ENCODE measurements at places on chromosomes 7 and 10.

- DNase-seq: no peak
Observed at GRCh38 chr10:61313460-61313859, 139.7 kb downstream of the TMEM26 start.

GRCh38 chr7:36659172-36659516 is 65.2 kb downstream of the AOAH start:
- DNase-seq: no peak

DNA sequence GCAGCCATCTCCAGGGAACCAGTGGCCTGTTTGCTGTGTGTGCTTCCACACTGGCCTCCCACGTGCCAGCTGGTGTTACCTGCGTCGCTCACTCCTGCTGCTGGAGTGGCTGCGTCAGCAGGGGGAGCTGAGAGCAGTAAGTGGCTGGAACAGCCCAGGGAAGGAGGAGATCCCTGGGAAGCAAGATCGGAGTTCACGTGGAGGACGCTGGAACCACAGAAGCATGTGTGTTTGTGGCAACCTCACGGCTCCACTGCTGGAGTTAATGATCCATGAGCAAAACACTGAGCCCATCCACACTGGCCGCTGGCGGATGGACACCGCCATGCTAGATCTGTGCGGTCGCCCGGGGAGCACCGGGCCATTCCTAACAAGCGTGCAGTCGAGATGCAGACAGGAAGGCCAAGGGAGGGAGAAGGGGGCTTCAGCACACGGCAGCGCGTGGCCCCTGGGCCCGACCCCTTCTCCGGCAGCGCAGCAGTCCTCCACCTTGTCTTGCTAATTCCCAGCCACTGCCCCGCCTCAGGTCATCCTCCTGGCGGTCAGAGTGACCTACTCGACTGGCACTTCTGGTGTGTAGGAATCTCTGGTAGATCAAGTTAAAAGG is 68.5 kb upstream of the EEPD1 start:
- no peak for DNase-seq

- DNase-seq: no peak
Observed at GRCh38 chr7:2983586-2983985, 60.1 kb downstream of the CARD11 start.

GRCh38 chr7:138449580-138449979 is 10.5 kb upstream of the TRIM24 start:
- no peak for DNase-seq

- peak; percentile 37 for DNase-seq
Observed at GRCh38 chr10:43606323-43607198, at the start of gene ZNF485. Gene ZNF485 (plus strand): TSS chr10:43606438. CDS start chr10:43607051, 613 bp downstream.

All from effector memory CD4-positive, alpha-beta T cell (primary cell).